Breast epithelium (tissue), 4 donors: ENCODE measurements at places on chromosomes 3 and 15.

DNA sequence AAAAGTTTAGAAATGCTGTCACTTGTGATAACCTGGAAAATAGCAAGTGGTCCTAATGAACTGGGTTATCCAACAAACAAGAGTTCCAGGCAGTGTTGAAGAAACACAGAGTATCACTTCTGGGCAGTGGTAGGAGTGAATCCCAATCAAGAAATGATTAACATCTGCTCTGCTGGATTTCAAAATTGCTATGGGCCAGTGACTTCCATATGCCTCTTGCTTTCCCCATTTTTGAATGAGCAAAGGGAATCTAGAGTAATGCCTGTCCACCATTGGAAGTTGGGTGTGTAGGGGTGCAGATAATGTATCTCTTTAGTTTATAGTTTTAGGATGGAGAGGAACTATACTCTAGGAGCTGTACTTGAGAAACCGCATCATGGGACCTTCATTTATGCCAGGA, 236.5 kb downstream of the RPLP1 start:
- no peak for DNase-seq

- DNase-seq, result no peak
Measured at GRCh38 chr3:122960652-122961051, 66.9 kb downstream of the SEMA5B start.

DNA sequence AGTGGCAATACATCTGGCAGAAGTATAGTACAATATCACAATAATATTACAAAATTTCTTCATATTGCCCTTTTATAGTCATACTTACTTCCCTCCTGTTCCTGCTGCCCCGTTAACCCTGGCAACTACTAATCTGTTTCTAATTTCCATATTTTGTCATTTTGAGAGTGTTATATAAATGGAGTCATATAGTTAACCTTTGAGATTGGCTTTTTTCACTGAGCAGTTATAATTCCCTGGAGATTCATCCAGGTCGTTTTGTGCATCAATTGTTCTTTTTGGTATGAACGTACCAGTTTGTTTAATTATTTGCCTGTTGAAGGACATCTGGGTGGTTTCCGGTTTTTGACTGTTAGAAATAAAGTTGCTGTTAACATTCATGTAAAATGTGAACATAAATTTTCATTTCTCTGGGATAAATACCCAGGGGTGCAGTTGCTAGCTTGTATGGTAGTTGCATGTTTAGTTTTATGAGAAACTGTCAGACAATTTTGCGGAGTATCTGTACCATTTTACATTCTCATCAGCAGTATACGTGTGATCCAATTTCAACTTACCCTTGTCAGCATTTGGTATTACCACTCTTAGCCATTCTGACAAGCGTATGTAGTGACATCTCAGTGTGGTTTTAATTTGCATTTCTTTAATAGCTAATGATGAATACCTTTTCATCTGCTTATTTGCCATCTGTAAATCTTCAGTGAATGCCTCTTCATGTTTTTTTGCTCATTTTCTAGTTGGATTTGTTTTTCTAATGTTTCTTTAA, 32.2 kb upstream of the IL20RB start:
- no peak for DNase-seq

- DNase-seq, result no peak
Measured at GRCh38 chr3:101268141-101268540, 52.2 kb downstream of the IMPG2 start.

DNA sequence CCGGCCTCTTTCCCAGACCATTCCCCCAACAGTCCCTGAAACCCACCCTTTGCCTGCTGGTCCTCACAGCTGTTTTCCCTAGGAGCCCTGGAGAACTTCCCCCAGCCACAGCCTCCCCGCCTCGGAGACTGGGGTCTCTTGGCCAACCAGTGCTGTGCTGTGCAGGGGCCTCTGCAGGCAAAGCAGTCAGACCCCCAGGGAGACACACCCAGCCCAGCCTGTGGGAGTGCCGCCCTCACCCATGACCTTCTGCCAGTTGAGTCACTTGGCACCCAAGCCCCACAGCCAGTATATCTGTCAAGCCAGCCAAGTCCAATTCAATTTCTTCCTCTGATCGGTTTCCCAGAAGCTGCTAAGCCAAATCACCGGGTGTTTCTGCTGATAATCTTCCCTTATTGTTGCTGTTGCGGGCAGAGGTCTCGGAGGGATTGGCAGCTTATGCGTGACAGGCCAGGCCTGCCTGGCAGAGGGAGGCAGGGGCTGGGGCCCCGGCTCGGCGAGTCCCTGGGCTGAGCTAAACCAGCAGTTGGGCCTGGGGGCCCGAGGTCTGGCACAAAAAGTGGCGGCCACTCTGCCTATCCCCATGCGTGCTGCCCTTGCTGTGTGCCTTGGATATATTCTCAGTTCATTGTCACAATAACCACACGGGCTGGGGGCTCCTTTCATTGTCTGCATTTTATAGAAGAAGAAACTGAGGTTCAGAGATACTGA, 65.6 kb upstream of the SLC6A1 start:
- DNase-seq, result no peak

GRCh38 chr3:55467099-55467498, 20.0 kb downstream of the WNT5A start:
- no peak for DNase-seq

- DNase-seq, result no peak
Measured at GRCh38 chr3:25527336-25527735, 99.3 kb downstream of the RARB start.
